ENCODE measurements at places on chromosomes 2 and 18.
A peak's percentile ranks its signal among the peaks of the same experiment; 100 is the strongest.

GRCh38 chr18:37299471-37300304 lies 265.9 kb downstream of the CELF4 start:
- peak; percentile 75 for DNase-seq

DNA sequence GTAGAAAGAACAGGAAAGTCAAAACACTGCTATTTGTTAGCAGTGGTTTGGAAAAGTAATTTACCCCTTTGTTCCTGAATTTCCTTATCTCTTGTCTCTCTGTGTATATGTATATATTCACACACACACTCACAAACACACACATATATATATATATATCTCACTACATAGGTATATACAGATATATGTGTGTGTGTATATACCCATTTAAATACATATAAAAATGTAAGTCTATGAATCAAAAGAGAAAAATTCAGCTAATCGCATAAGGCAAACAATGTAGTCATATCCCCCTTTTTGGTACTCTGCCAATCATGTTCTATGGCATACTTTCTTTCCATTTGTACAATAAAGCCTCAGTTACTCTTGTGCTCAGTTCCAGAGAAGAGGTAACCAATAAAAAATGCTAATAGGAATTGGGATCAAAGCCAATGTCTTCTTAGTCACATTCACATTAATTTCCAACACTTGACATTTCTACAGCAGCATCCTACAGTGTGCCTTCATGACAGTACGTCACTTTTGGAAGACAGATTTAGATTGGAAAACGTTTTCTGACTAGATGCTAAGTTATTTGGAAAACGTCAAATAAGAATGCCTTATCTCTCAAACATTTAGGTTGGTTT lies 94.6 kb downstream of the MC4R start:
- no peak for DNase-seq

DNA sequence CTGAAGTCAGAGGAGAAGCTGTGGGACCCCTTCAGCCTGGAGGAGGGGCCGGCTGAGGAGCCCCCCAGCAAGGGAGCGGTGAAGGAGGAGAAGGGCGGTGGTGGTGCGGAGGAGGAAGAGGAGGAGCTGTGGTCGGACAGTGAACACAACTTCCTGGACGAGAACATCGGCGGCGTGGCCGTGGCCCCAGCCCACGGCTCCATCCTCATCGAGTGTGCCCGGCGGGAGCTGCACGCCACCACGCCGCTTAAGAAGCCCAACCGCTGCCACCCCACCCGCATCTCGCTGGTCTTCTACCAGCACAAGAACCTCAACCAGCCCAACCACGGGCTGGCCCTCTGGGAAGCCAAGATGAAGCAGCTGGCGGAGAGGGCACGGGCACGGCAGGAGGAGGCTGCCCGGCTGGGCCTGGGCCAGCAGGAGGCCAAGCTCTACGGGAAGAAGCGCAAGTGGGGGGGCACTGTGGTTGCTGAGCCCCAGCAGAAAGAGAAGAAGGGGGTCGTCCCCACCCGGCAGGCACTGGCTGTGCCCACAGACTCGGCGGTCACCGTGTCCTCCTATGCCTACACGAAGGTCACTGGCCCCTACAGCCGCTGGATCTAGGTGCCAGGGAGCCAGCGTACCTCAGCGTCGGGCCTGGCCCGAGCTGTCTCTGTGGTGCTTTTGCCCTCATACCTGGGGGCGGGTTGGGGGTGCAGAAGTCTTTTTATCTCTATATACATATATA lies 46.0 kb downstream of the BOLA3 start:
- DNase-seq: no peak

- no peak for DNase-seq
These were observed 153.2 kb downstream of the WDR7 start for GRCh38 chr18:56804395-56804794.

GRCh38 chr2:20596973-20597859 lies 53.7 kb downstream of the HS1BP3 start:
- DNase-seq: peak; percentile 79

DNA sequence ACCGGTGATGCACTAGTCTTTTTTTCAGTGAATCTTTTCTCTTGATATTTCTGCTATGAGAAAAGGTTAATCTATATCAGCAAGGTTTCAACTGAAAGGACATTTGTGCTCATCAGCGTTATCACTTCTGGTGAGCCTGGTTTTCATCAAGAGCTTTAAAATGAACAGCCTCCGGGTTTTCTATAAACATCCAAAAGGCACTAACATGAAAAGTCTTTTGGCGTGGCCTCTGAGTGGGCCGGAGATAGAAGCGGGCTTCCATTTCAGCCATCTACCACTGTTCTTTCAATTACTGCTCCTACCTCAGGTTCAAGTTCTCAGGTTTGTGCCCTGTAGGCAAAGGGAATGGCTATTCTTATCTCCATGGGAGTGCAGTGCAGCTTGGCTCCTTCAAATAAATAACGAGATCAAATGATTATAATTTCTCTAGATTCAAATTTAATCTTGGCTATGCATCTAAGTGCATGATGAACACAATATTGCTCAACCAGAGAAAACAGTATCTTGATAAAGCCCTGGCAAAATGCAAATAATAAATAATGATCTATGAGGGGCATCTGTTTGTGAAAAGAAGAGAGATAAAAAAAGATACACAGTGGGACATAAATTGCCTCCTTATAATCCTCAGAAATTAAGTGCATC lies 314.8 kb downstream of the CDH2 start:
- DNase-seq: peak; percentile 57

DNA sequence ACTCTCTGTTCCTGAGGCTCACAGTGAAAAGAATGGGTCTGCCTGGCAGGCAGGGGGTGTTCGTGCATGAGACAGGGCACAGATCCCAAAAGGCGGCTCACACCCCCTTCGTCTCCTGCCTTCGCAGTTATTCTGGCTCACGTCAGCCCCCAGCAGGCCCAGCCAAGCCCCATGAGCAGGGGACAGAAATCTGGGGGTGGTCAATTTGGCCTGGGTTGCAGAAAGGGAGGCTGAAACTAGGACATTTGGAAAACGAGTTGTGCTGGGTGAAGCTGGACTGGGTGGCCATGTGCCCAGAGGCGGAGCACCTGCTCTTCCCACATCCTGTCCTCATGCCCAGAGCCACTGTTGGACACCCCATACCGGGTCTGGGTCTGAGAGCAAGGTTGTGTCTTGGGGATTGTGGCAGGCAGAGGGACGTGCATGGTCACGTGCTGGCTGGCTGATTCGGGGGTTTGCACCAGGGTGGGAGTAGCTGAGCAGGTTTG lies 99.0 kb upstream of the MCFD2 start:
- peak; percentile 91 for DNase-seq

- DNase-seq: no peak
These were observed 217.7 kb upstream of the SLC35G4 start for GRCh38 chr18:11391661-11392060.

GRCh38 chr18:44589693-44590355 lies 90.9 kb upstream of the SETBP1 start:
- no peak for DNase-seq

DNA sequence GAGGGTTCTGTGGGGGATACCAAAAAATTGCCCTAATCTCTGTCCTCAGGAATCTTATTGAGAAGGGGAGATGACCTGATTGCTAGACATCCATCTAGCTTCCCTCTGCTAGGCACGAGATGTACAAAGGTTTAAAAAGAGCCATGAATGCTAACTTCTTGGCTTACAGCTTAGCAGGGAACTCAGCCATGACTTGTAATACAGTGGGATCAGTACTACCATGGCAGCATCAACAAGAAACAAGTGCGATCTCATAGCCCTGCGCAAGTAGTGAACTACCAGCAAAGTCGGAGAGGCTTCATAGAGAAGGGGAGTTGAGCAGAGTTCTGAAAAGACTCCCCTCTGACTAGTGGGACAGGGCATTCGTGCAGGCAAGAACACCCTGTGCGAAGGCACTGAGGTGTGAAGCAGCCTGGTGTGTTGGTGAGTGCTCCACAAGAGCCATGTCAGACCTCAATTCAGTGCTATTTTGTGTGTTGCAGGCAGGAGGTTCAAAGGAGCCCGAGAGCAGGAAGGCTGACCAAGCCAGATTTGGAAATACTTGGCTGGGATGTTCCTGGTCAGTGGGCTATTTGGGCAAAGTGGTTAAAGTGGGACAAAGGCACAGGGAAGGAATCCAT lies 130.0 kb downstream of the FMNL2 start:
- DNase-seq: peak; percentile 76

DNA sequence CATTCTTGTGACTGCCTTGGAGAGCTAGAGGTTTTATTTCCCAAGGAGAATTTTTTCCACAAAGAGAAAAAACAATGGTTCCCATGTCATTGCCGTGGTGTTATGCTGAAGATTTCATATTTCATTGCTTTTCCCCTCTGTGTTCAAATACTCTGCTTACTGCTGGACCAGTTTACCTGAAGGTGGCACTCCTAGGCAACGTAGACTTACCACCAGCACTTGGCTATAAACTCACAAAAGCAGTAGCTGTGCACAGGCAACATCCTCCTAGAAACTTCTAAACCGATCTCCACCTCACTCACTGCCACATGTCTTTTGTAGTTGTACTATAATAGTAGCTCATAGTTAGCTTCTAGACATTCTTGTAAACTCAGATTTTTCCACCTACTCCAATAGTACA lies 1319.7 kb upstream of the CRIM1 start:
- no peak for DNase-seq

- no peak for DNase-seq
These were observed 25.3 kb upstream of the UBE2E3 start for GRCh38 chr2:180955101-180955500.

DNA sequence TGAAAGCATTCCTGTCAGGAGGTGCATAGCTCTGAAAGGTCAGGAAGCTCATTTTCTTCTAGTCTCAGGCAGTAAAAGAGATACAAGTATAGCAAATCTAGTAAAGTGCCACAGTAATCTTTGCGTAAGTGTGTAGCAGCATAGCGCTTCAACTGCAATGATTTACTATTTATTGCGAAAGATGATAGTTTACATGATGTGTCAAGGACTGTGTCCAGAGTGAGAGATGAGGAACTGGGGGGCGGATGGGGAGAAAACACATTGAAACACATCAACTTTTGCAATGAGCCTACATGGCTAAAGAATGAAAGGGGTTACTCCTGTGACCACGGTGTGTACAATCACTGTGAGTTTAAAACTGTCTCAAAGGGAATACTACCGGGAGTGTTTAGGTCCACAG lies 644.4 kb downstream of the GALR1 start:
- no peak for DNase-seq

GRCh38 chr2:24385366-24385765 lies 25.0 kb upstream of the ITSN2 start:
- no peak for DNase-seq

DNA sequence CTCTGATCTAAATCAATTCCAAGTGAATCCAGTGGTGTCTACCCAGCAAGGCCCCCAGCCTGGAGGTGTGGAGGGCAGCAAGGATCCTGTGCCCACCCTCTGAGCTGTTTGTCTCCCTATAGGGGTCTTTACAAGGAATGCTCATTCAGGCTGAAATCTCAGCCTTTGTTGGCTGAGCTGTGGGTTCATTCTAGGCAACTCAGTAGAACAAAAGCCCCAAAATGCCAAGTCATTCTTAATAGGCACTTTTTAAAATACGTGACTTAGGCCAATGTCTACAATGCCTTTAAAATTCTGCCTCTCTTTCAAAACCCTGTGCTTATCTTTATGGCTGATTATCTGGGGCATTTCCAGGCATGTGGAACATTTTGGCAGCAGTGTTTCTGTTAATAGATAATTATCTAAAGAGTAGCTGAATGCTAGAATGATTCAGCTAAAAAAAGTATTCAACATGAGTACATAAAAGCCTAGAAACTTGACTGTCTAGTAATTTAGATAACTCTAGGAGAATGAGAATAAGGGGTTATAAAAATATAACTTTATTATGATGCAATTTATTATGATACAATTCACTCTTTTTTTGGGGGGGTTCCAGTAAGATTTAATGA lies 7.4 kb downstream of the UGT1A6 start:
- no peak for DNase-seq

DNA sequence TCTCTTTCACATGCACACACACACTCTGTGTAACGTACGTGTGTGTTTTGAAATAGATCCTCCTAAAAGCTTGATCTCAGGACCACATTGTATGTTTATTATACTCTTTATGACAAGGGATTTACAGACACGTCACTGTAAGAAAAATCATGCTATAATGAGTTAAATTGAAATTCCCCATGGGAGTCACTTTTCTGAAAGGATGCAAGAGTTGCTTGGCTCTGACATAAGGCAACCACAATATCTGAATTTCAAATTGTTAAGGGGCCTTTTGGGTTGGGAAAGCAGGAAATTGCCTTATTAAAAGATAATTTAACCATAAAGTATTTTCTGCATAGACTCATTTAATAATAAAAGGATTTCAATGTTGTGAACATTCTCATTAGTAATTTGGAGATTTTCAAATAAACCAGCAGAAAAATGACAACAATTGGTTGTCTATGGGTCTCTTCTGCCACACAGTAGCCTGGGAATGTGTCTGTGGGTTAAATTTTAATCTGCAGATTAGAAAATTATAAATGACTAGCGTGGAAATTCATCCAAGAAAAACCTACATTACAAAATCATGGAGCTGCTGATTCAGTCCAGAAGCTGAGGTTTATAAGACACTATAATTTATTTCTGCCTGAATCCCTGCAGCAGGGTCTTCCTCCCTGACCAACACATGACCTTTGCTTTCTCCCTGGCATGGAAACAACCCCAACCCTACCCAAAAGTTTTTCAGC lies 75.9 kb upstream of the PID1 start:
- no peak for DNase-seq

DNA sequence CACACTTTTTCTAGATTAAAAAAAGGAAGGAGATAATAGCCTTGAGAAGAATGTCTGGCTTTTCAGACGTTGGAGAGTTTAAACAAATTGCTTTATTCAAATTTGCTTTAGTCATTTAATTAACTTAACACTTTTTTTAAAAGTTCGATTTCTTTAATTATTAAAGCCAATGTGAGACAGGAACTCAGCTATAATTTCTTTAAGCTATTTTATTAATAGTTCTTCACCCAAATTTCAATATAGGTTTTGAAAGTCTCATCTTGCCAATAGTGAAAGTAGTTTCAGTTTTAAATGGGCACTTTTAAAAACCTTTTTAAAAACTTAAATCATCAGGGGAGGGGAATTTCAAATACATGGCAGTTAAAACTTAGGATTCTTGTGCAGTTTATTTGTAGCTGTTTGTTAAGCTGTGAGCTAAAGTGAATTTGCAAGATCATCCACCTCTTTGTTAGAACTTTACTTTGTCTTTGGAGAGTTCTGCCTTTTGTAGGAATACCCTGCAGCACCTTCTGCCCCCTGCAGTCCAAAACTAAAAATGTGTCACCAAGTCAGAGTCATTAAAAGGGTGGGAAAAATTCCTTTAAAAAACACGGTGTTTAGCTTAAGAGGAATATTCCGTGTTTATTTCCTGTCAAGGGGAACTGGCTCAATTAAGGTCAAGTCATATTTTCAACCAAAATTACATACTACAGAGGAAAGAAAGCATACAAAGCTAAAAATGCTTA lies 4.6 kb downstream of the TGIF1 start:
- peak; percentile 47 for DNase-seq

DNA sequence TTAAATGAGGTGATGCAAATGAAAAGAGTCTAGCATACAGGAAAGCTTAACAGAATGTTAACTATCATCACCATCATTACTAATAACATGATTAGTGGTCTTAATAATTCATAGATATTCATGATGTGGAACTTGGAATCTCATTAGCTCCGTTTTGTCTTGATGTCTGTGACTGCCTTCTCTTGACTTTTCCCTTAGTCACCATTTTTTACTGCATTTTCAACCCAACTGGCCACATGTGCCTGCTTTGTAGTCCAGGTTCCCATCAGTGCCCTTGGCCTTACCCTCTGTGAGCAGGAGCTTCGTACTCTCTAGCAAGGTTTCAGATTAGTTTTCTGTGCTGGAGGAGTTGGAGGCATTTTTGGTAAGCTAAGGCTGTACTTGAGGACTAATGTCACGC lies 47.0 kb downstream of the RAB31 start:
- DNase-seq: no peak
